Dermis microvascular lymphatic vessel endothelial cell (primary cell): ENCODE measurements at places on chromosomes 3 and 15.
A peak's percentile ranks its signal among the peaks of the same experiment; 100 is the strongest.

DNA sequence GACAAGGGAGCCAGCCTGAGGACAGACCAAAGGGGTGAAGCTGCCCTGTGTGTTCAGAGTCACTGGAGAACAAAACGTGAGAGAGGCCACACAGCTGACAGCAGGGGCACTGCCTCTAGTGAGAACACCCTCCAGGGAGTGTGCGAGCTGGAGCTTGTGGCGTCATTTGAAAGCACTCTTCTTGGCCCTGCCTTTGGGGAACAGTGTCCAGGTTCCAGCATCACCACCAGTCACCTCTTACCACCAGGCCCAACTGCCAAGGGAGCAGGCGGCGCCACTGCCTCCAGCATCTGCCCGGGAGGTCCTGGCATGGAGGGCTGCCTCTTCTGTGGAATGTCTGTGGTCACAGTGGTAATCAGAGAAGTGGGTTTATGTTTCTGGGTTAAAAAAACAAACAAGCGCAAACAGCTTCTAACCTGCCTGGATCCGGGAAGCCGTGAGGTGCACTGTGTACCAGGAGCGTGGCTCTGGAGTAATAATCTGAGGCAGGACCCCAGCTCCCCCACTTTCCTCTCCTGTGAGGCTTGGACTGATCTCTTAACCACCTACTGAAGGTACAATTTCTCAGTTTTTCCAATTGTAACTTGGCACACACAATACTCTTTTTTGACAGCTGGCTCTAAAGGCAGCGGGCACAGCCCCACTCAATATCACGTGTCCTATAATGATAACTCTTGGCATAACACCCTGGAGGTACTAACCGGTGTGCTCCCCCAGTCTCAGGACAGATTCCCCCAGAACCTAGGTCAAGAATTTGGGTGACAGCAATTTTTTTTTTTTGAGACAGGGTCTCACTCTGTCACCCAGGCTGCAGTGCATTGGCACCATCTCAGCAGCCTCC is 32.2 kb upstream of the CDCP1 start:
- no peak for DNase-seq

GRCh38 chr3:196654735-196655090 is 15.2 kb downstream of the NRROS start:
- DNase-seq = no peak

GRCh38 chr3:142987707-142988106 is 13.7 kb upstream of the U2SURP start:
- peak; percentile 41 for DNase-seq

DNA sequence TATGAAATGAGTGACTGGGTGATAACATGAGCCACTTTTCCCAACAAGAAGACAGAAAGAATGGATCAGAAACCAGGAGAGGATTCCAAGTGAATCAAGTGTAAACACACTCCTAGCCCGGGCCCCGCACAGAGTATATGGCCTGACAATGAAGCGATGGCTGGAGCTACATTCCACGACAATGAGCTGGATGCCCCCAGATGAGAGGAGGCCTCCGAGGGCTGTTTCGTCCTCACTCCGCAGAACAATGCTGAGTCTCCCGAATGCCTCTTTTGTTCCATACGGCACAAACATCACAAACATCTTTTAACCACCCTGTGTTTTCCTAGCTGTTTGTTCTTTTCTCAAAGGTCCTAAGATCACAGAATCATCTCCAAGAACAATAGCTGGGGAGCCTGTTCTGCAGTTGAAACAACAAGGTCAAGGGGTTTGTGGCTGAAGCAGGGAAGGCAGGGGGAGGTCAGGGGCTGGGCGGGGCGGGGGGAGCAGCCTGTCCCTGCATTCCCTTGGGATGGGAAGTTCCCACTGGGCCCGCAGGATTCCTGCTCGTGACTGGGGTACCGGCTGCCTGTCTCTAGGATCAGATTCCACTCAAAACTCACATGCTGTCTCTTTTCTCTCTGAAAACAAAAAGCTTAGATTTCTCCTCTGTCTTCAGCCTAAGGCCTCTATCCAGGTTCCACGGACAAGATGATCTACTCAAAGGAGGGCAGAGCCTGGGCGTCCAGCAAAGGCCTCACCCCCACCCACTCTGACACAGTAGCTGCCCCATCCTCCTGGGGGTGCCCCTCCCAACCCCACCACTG is 151.3 kb downstream of the XXYLT1 start:
- peak; percentile 95 for DNase-seq

GRCh38 chr3:10600296-10600714 is 94.9 kb upstream of the ATP2B2 start:
- no peak for DNase-seq

DNA sequence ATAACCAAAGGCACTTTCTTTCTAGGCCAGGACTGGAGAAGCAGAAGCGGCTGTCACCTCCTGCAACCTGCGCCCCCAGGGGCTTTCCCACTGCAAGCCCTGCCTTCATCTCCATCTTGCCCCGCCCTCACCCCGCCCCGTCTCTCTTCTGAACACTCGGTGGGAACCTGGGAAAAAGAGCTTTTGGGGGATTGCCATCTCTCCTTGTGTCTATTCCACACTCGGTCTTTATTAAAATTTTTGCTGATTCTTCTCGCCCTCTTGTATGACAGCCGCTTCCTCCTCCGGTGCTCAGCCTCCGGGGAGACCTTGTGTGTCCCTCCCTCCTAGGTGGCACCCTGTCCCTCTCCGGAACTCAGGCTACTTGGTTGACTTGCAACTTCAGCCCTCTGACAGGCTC is 41.9 kb upstream of the SPESP1 start:
- DNase-seq = no peak

DNA sequence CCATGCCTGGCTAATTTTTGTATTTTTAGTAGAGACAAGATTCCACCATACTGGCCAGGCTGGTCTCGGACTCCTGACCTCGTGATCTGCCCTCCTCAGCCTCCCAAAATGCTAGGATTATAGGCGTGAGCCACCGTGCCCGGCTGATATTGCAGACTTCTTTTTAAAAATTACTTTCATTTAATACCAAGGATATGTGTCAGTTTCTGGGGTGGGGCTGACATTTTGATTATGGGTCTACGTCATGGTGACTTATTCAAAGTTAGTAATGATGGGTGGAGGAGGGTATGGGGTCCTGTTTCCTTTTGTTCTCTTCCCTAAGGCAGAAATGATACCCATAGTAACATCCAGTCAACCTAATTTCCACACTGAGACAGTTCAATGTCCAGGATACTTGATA is 34.7 kb downstream of the GBE1 start:
- no peak for DNase-seq

- DNase-seq = no peak
These were observed 178.8 kb upstream of the SNTN start for GRCh38 chr3:63473641-63474166.

- DNase-seq = no peak
These were observed 308.6 kb upstream of the WNT5A start for GRCh38 chr3:55795746-55796145.

GRCh38 chr3:131796558-131797198 is 238.1 kb downstream of the CPNE4 start:
- no peak for DNase-seq

DNA sequence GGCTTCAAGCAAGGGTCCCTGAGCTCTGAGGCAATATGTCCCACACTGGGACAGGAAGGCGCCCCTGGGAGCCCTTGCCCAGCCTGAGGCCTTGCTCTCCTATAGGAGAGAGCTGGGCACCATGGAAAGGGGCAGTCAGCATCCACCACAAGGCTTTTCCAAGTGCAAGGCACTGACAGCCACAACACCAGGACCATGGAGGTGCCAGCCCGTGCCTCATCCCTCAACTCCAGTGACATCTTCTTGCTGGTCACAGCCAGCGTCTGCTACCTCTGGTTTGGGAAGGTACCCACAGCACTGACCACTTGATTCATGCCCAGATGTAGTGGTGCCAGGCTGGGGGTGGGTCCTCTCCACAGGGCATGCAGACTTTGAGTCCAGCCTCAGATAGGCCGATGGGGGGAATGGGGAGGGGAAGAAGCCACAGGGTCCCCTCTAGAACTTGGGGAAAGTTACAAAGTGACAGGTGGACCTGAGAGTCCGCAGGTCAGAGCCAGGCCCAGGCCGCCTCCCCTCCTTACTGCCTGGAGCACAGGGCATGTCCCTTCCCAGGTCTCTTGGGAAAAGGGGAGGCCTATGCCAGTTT is 11.8 kb downstream of the VILL start:
- DNase-seq = no peak

DNA sequence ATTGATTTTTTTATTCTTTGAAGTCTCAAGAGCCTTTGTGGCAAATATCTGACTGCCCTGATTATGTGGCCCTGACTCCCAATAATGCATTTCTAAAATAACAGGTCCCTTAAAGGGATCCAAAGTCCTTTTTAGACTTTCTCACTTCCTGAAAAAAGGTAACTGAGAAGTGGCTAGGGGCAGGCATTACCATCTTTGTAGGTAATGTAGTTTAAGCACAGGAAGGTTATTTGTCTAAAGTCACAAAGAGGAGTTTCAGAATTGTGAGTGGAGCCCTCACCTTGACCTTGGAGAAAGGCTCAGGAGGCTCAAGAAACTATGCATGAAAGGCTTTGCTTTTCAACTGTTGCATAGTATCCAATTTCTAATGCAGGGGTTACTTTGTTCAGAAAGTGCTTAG is 142.9 kb upstream of the MRPL3 start:
- no peak for DNase-seq

- DNase-seq = peak; percentile 57
These were observed at the start of gene MINAR1 for GRCh38 chr15:79431636-79432344. Gene MINAR1 (plus strand): TSS chr15:79432336. CDS start chr15:79456148, 23,812 bp downstream.
